Dermis microvascular lymphatic vessel endothelial cell (primary cell): ENCODE measurements at places on chromosomes 6 and 20. TPM values are rescaled to one million over a fixed set of nuclear protein-coding genes. Genes with fewer than 3 reads are reported as not detected.

The STX11 gene
- total RNA-seq = 13.0 and 21.1 TPM in 2 replicates

The SLC39A7 gene
- total RNA-seq = 83.1 and 112 TPM in 2 replicates

The SLC22A1 gene
- total RNA-seq = 0.13 TPM in 1 of 2 replicates, not detected in the other

The FAM83C gene
- not detected in 2 replicates for total RNA-seq

The LBP gene
- total RNA-seq = under 0.01 and 0.13 TPM in 2 replicates

The SIRPG gene
- not detected in 2 replicates for total RNA-seq

The MCCD1 gene
- not detected in 2 replicates for total RNA-seq

The WFDC5 gene
- total RNA-seq = not detected in 2 replicates

The ATP6V1G2 gene
- 0.13 TPM in 1 of 2 replicates, not detected in the other for total RNA-seq

The GTSF1L gene
- total RNA-seq = not detected in 2 replicates

The FGD2 gene
- not detected in 2 replicates for total RNA-seq

The SSTR4 gene
- not detected in 2 replicates for total RNA-seq

The RIMS4 gene
- total RNA-seq = not detected in 2 replicates

The PSORS1C1 gene
- total RNA-seq = 3.7 and 3.8 TPM in 2 replicates

The PLG gene
- not detected in 2 replicates for total RNA-seq

The GPX5 gene
- not detected in 2 replicates for total RNA-seq

The OR2J3 gene
- not detected in 2 replicates for total RNA-seq

The VSX1 gene
- total RNA-seq = not detected in 2 replicates

The EPHA7 gene
- total RNA-seq = under 0.01 TPM in 2 replicates

The KCNK17 gene
- total RNA-seq = not detected in 2 replicates

The ULBP2 gene
- 1.0 and 1.4 TPM in 2 replicates for total RNA-seq

The DAAM2 gene
- total RNA-seq = 0.13 and 0.25 TPM in 2 replicates

The TCP11 gene
- 0.13 TPM in 2 replicates for total RNA-seq

The KCNK16 gene
- total RNA-seq = not detected in 2 replicates

The PRKN gene
- 0.39 and 1.3 TPM in 2 replicates for total RNA-seq

The ETV7 gene
- total RNA-seq = 0.13 TPM in 2 replicates

The TENT5A gene
- 2.3 and 9.6 TPM in 2 replicates for total RNA-seq

The CALHM5 gene
- total RNA-seq = 0.64 and 1.4 TPM in 2 replicates

The TMEM200A gene
- total RNA-seq = under 0.01 TPM in 2 replicates

The LPIN3 gene
- total RNA-seq = 0.13 and 0.77 TPM in 2 replicates

The PAK5 gene
- under 0.01 TPM in 2 replicates for total RNA-seq

The SLC17A3 gene
- not detected in 2 replicates for total RNA-seq

The NHLRC1 gene
- total RNA-seq = 0.51 and 0.89 TPM in 2 replicates

The TAAR9 gene
- not detected in 2 replicates for total RNA-seq

The GMPR gene
- total RNA-seq = 10.9 and 13.6 TPM in 2 replicates

The QKI gene
- total RNA-seq = 156 and 218 TPM in 2 replicates

The ID1 gene
- total RNA-seq = 576 and 901 TPM in 2 replicates

The APMAP gene
- total RNA-seq = 68.7 and 72.4 TPM in 2 replicates

The GSTA2 gene
- not detected in 2 replicates for total RNA-seq

The HLA-DMB gene
- 0.25 and 0.51 TPM in 2 replicates for total RNA-seq

The EYS gene
- 0.13 TPM in 1 of 2 replicates, not detected in the other for total RNA-seq

The LIN28B gene
- under 0.01 TPM in 1 of 2 replicates, not detected in the other for total RNA-seq

The SNAP25 gene
- under 0.01 TPM in 1 of 2 replicates, not detected in the other for total RNA-seq

The FERMT1 gene
- 0.13 and 0.39 TPM in 2 replicates for total RNA-seq

The PCK1 gene
- not detected in 2 replicates for total RNA-seq

The OR2B6 gene
- not detected in 2 replicates for total RNA-seq

The RSPH9 gene
- 0.25 and 0.26 TPM in 2 replicates for total RNA-seq

The LRFN2 gene
- not detected in 2 replicates for total RNA-seq

The ADGRF5 gene
- 107 and 112 TPM in 2 replicates for total RNA-seq

The DDX27 gene
- 20.0 and 24.1 TPM in 2 replicates for total RNA-seq

The MOG gene
- total RNA-seq = not detected in 2 replicates

The VGLL2 gene
- total RNA-seq = not detected in 2 replicates

The THBD gene
- total RNA-seq = 7.7 and 9.6 TPM in 2 replicates

The PANK2 gene
- total RNA-seq = 29.4 and 30.1 TPM in 2 replicates

The RNF217 gene
- total RNA-seq = 10.4 and 15.9 TPM in 2 replicates

The VNN1 gene
- under 0.01 TPM in 1 of 2 replicates, not detected in the other for total RNA-seq
